ENCODE measurements at places on chromosomes 12 and 14.

DNA sequence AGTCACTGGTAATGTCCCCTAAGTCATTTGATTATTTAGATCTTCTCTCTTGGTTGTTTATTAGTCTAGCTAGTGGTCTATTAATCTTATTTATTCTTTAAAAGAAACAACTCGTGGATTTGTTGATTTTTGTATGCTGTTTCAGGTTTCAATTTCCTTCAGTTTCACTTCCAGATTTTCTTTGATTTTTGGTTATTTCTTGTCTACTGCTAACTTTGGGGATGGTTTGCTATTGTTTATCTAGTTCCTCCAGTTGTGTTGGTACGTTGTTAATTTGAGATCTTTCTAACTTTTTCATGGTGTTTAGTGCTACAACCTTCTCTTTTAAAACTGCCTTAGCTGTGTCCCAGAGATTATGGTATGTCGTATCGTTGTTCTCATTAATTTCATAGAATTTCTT is 18.5 kb upstream of the CD69 start:
- DNase-seq = no peak
- H3K36me3 ChIP-seq = no peaks in the 10 kb centered on the region
- H3K27ac ChIP-seq = no peak overlapping the region
- H3K4me1 ChIP-seq = peaks cover 10% of the 10 kb centered on the region
- no peaks in the 10 kb centered on the region for H3K27me3 ChIP-seq

DNA sequence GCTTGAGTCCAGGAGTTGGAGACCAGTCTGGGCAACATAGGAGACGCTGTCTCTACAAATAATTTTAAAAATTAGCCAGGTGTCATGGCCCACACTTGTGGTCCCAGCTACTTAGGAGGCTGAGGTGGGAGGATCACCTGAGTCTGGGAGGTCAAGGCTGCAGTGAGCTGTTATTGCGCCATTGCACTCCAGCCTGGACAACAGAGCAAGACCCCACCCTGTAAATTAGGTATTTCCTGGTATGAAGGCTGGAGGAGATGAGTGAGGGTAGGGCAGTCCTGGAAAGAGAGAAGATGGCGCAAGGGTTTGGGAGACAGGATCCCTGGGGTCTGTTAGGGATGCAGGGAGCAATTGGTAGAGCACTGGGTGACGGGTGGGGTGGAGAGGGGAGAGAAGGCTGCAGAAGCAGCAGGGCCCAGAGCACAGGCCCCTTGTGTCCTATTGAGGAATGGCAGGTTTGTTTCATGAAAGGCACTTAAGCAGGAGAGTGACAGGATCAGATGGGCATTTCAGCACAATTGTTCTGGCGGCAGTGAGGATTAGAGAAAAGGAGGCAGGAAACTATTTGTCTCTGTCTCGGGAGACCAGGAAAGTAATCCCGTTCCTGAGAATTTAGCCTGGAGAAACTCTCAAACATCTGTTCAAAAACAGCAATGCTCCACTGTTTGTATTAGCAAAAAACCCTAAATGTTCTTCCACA is 47.2 kb upstream of the KTN1 start:
- no peaks in the 10 kb centered on the region for H3K27me3 ChIP-seq
- no peaks in the 10 kb centered on the region for H3K36me3 ChIP-seq
- peaks cover 10% of the 10 kb centered on the region for H3K4me1 ChIP-seq
- DNase-seq = no peak

GRCh38 chr12:132426349-132427173 is 63.4 kb upstream of the FBRSL1 start:
- no peaks in the 10 kb centered on the region for H3K36me3 ChIP-seq
- H3K4me3 ChIP-seq = no peak overlapping the region
- H3K4me1 ChIP-seq = no peaks in the 10 kb centered on the region
- H3K27ac ChIP-seq = no peak overlapping the region

DNA sequence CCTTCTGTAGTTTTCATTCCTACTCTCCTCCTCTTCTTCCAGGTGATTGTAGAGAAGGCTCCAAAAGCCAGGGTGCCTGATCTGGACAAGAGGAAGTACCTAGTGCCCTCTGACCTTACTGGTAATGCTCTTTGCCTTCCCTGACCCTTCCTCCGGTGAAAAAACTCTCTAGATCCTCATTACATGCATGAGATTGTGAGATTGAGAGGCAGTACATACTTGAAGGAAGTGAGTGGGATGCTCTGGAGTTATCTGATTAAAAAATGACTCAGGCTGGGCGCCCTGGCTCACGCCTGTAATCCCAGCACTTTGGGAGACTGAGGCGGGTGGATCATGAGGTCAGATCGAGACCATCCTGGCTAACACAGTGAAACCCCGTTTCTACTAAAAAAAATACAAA is 5.3 kb downstream of the GABARAPL1 start:
- H3K4me3 ChIP-seq = no peak overlapping the region
- H3K27ac ChIP-seq = no peak overlapping the region
- no peaks in the 10 kb centered on the region for H3K27me3 ChIP-seq
- H3K36me3 ChIP-seq = peaks cover 26% of the 10 kb centered on the region
- H3K4me1 ChIP-seq = peaks cover 23% of the 10 kb centered on the region
- DNase-seq = no peak

DNA sequence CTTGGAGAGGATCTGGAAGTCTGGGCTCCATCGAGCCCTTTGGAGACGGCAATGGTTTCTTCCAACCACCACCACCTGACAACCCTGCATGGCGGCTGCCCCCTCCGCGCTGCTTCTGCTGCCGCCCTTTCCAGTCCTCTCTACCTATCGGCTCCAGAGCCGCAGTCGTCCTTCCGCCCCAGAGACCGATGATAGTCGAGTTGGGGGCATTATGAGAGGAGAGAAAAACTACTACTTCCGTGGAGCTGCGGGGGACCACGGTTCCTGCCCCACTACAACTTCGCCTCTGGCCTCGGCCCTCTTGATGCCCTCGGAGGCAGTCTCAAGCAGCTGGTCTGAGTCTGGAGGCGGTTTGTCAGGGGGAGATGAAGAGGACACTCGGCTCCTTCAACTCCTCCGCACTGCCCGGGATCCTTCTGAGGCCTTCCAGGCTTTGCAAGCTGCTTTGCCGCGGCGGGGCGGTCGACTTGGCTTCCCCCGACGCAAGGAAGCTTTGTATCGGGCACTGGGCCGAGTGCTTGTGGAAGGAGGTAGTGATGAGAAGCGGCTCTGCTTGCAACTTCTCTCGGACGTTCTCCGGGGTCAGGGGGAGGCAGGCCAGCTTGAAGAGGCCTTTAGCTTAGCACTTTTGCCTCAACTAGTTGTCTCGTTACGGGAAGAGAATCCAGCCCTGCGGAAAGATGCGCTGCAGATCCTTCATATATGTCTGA is 499 bp downstream of the TOGARAM1 start:
- H3K4me1 ChIP-seq = peaks cover 40% of the 10 kb centered on the region
- H3K36me3 ChIP-seq = no peaks in the 10 kb centered on the region
- no peaks in the 10 kb centered on the region for H3K27me3 ChIP-seq
- peak overlapping the region; percentile 60 for H3K27ac ChIP-seq
- H3K4me3 ChIP-seq = peak overlapping the region; percentile 71

GRCh38 chr14:69708586-69709560 is 58.1 kb upstream of the SRSF5 start:
- no peaks in the 10 kb centered on the region for H3K27me3 ChIP-seq
- DNase-seq = no peak
- no peak overlapping the region for H3K4me3 ChIP-seq
- H3K4me1 ChIP-seq = peaks cover 22% of the 10 kb centered on the region
- peaks cover 17% of the 10 kb centered on the region for H3K36me3 ChIP-seq

GRCh38 chr14:88598097-88598675 is 35.3 kb downstream of the ZC3H14 start:
- H3K4me3 ChIP-seq = no peak overlapping the region
- no peak for DNase-seq
- H3K4me1 ChIP-seq = no peaks in the 10 kb centered on the region
- H3K27me3 ChIP-seq = no peaks in the 10 kb centered on the region

GRCh38 chr14:53367644-53368026 is 214.5 kb upstream of the DDHD1 start:
- H3K4me3 ChIP-seq = no peak overlapping the region
- no peaks in the 10 kb centered on the region for H3K27me3 ChIP-seq
- peaks cover 45% of the 10 kb centered on the region for H3K4me1 ChIP-seq
- no peaks in the 10 kb centered on the region for H3K36me3 ChIP-seq

- no peak overlapping the region for H3K4me3 ChIP-seq
- no peaks in the 10 kb centered on the region for H3K27me3 ChIP-seq
- peaks cover 25% of the 10 kb centered on the region for H3K4me1 ChIP-seq
- H3K36me3 ChIP-seq = no peaks in the 10 kb centered on the region
- DNase-seq = no peak
Measured at GRCh38 chr14:64509036-64509435, 4.5 kb downstream of the ZBTB1 start.

- no peak overlapping the region for H3K27ac ChIP-seq
- H3K27me3 ChIP-seq = no peaks in the 10 kb centered on the region
- no peak overlapping the region for H3K4me3 ChIP-seq
Measured at GRCh38 chr12:102551186-102551585, 70.8 kb upstream of the IGF1 start.
